ENCODE measurements at places on chromosomes 7 and 10. TPM values are rescaled to one million over a fixed set of nuclear protein-coding genes. Genes with fewer than 3 reads are reported as not detected.

The OR2A42 gene
- not detected for total RNA-seq

The MYH16 gene
- total RNA-seq, result under 0.01 TPM

The AFAP1L2 gene
- not detected for total RNA-seq

The CTNNA3 gene
- total RNA-seq, result not detected

The PVRIG gene
- not detected for total RNA-seq

The CD36 gene
- 22.8 TPM for total RNA-seq

The UCN3 gene
- not detected for total RNA-seq

- H3K27ac ChIP-seq, result no peak overlapping the region
- H3K4me3 ChIP-seq, result no peak overlapping the region
- H3K27me3 ChIP-seq, result no peaks in the 10 kb centered on the region
- H3K4me1 ChIP-seq, result peaks cover 10% of the 10 kb centered on the region
- H3K36me3 ChIP-seq, result no peaks in the 10 kb centered on the region
Measured at GRCh38 chr10:112797855-112798254, 152.2 kb upstream of the TCF7L2 start.

- no peak for DNase-seq
- H3K27me3 ChIP-seq, result peaks cover 7% of the 10 kb centered on the region
- no peak overlapping the region for H3K4me3 ChIP-seq
- H3K27ac ChIP-seq, result no peak overlapping the region
- no peaks in the 10 kb centered on the region for H3K36me3 ChIP-seq
Measured at GRCh38 chr10:49230004-49230403, 41.8 kb upstream of the TMEM273 start.

DNA sequence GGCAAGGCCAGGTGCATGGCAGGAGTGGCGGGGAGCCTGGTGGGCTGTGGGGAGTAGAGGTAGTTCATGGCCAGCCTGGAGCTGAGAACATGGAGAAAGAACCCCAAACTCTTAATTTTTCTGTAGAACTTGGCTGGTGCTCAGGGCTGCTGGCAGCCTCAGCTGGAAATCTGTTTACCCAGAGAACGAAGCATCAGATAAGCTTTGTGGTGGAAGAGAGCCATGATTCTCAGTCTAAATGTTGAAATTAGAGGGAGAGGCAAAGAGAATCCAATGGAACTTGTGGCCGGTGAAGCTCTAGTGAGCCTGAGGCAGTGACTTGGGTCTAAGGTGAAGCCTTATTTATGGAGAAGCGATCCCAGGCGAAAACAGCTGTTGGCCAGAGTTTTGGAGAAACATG, 126.4 kb downstream of the CCDC3 start:
- no peaks in the 10 kb centered on the region for H3K36me3 ChIP-seq
- no peaks in the 10 kb centered on the region for H3K4me1 ChIP-seq
- no peak for DNase-seq
- no peak overlapping the region for H3K4me3 ChIP-seq
- H3K27ac ChIP-seq, result no peak overlapping the region
- H3K27me3 ChIP-seq, result no peaks in the 10 kb centered on the region

DNA sequence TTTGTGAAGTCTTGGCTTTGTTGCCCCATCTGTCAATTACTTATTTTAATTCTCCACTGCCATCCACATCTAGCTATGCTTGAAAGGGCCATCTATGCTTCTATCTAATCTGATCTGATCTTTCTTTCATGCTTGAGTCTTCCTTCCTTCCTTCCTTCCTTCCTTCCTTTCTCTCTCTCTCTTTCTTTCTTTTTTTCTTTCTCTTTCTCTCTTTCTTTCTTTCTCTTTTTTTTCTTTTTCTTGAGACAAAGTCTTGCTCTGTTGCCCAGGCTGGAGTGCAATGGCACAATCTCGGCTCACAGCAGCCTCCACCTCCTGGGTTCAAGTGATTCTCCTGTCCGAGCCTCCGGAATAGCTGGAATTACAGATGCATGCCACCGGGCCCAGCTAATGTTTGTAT, 11.3 kb downstream of the TFR2 start:
- peak; percentile 47 for DNase-seq
- no peak overlapping the region for H3K4me3 ChIP-seq
- no peak overlapping the region for H3K27ac ChIP-seq
- H3K27me3 ChIP-seq, result peaks cover 26% of the 10 kb centered on the region

GRCh38 chr10:588246-589165, 101.0 kb downstream of the DIP2C start:
- H3K27me3 ChIP-seq, result no peaks in the 10 kb centered on the region
- H3K27ac ChIP-seq, result peak overlapping the region; percentile 38
- H3K4me1 ChIP-seq, result peaks cover 8% of the 10 kb centered on the region
- peak; percentile 93 for DNase-seq

DNA sequence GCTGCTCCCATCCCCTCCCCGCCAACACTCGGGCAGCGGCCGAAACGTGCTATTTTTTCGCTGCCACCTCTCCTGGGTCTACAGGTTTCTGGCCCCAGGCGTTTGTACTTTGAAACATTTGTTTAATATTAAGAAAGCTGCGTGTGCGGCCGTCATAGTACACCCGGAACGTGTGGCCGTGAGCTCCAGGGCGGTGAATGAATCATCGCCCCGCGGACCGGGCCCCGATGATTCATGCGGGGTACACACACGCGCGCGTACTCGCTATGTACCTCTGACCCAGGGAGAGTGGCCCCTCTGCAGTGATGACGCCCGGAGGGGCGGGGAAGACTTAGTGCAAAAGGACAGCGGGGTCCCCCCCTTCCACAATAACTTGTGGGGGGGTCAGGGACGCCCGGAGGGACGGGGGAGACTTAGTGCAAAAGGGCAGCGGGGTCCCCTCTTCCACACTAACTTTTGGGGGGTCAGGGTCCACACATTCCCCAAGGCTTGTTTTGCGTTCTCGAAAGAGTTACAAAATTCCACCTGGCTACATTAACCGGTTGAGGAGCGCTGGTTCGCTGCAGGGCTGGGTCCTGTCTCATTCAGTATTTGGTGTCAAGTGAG, 56.5 kb upstream of the PCGF5 start:
- peak; percentile 98 for DNase-seq
- H3K27ac ChIP-seq, result peak overlapping the region; percentile 79
- H3K36me3 ChIP-seq, result no peaks in the 10 kb centered on the region
- peak overlapping the region; percentile 84 for H3K4me3 ChIP-seq
- peaks cover 13% of the 10 kb centered on the region for H3K4me1 ChIP-seq

GRCh38 chr7:92244808-92245486, 767 bp downstream of the KRIT1 start:
- peak overlapping the region; percentile 95 for H3K4me3 ChIP-seq
- H3K36me3 ChIP-seq, result peaks cover 17% of the 10 kb centered on the region
- H3K4me1 ChIP-seq, result peaks cover 19% of the 10 kb centered on the region
- no peaks in the 10 kb centered on the region for H3K27me3 ChIP-seq
- no peak for DNase-seq
- peak overlapping the region; percentile 86 for H3K27ac ChIP-seq

DNA sequence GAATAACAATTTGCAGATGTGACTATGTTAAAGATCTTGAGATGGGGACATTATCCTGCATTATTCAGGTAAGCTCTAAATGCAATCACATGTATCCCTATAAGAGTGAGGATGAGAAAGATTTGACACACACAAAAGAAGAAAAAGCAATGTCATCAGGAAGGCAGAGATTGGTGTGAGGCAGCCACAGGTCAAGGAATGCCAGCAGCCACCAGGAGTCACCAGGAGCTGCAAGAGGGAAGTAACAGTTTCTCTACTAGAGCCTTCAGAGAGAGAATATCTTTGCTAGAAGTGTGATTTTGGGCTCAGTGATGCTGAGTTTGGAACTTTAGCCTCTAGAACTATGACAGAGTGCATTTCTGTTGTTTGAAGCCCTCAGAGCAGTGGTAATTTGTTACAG, 700.3 kb upstream of the SEMA3D start:
- H3K27me3 ChIP-seq, result no peaks in the 10 kb centered on the region
- DNase-seq, result no peak
- H3K4me3 ChIP-seq, result no peak overlapping the region
- H3K27ac ChIP-seq, result no peak overlapping the region
- no peaks in the 10 kb centered on the region for H3K4me1 ChIP-seq

DNA sequence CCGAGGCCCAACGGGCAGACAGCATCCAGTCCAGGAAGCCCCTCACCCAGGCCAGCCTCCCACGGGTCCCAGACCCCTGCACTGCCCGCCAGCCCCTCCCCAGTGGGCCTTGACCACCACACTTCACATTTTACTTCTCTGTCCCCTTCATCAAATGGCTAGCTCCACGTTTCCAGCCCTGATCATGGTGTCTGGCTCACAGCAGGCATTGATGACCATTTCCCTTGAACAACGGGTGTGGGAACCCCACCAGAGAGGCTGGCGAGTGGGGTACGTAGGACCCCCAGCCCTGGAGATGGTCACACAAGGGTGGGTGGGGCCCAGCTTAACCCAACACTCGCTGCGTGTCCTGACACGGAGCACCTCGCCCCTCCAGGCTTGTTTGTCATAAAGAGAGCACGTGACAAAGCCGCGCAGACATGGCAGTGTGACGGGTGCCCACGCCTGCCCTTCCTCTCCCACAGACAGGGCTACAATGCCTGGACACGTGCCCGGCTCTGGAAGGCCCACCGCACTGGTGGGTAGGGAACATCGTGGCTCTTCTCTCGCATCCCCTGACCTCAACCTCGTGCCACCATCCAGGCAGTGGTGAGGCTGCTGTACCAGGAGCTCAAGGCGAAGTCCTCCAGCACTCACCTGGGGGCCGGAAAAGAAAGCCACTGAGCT, 267.7 kb downstream of the MAD1L1 start:
- no peak for DNase-seq
- H3K4me1 ChIP-seq, result no peaks in the 10 kb centered on the region
- no peaks in the 10 kb centered on the region for H3K36me3 ChIP-seq
- no peak overlapping the region for H3K27ac ChIP-seq
- H3K27me3 ChIP-seq, result no peaks in the 10 kb centered on the region

DNA sequence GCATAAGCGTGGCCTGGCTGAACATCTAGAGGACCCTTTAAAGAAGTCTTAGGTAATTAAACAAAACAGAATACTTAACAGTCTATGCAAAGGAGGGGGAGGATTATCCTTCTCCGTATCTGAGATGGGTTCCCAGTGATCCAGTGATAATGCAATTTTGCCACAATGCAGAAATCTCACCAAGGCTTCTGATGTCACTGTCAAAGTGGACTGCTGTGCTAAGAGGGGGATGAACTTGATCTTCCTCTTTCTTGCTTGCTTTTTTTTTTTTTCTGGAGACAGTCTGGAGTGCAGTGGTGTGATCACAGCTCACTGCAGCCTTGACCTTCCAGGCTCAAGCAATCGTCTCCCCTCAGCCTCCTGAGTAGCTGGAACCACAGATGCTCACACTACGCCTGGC, 30.8 kb downstream of the GATA3 start:
- H3K27ac ChIP-seq, result no peak overlapping the region
- H3K27me3 ChIP-seq, result no peaks in the 10 kb centered on the region
- peak; percentile 32 for DNase-seq
- no peak overlapping the region for H3K4me3 ChIP-seq
- no peaks in the 10 kb centered on the region for H3K36me3 ChIP-seq

GRCh38 chr7:106737202-106737562, 76.2 kb upstream of the CCDC71L start:
- H3K27me3 ChIP-seq, result no peaks in the 10 kb centered on the region
- peak overlapping the region; percentile 62 for H3K27ac ChIP-seq
- peaks cover 11% of the 10 kb centered on the region for H3K4me1 ChIP-seq
- no peak for DNase-seq
- H3K36me3 ChIP-seq, result no peaks in the 10 kb centered on the region

- peaks cover 9% of the 10 kb centered on the region for H3K4me1 ChIP-seq
- H3K27ac ChIP-seq, result no peak overlapping the region
- DNase-seq, result no peak
- H3K36me3 ChIP-seq, result no peaks in the 10 kb centered on the region
Measured at GRCh38 chr10:88185830-88186229, 322.4 kb downstream of the PTEN start.

DNA sequence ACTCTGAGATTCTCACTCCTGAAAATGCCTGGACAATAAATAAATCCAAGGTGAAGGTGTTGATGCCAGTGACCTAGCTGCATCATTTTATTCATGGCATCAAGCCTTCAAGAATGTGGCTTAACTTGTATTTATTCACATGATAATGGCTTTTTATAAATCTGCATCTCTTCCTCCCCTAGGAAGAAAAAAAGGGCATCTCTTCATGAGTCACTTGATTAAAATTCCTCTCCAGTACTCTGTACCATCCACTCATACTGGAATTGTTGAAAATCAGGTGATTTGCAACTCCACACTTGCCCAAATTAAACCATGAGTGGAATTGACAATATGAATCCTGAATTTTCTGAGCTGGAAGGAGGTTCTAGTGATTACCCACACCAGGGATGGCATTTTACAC, 30.2 kb downstream of the PTPRE start:
- H3K4me3 ChIP-seq, result no peak overlapping the region
- H3K27me3 ChIP-seq, result no peaks in the 10 kb centered on the region
- H3K36me3 ChIP-seq, result no peaks in the 10 kb centered on the region
- H3K4me1 ChIP-seq, result peaks cover 4% of the 10 kb centered on the region
- H3K27ac ChIP-seq, result no peak overlapping the region
- DNase-seq, result no peak

- H3K4me1 ChIP-seq, result peaks cover 23% of the 10 kb centered on the region
- H3K4me3 ChIP-seq, result no peak overlapping the region
- no peaks in the 10 kb centered on the region for H3K27me3 ChIP-seq
- H3K36me3 ChIP-seq, result no peaks in the 10 kb centered on the region
- peak overlapping the region; percentile 94 for H3K27ac ChIP-seq
Measured at GRCh38 chr10:77163670-77164348, 473.8 kb downstream of the KCNMA1 start.

- no peak for DNase-seq
- H3K27ac ChIP-seq, result no peak overlapping the region
- H3K27me3 ChIP-seq, result no peaks in the 10 kb centered on the region
Measured at GRCh38 chr7:18855796-18856195, 261.6 kb downstream of the TWIST1 start.

- H3K27me3 ChIP-seq, result peaks cover 9% of the 10 kb centered on the region
- H3K4me3 ChIP-seq, result no peak within 1 kb of the TSS
- H3K4me1 ChIP-seq, result no peaks in the 10 kb centered on the region
- no peaks in the 10 kb centered on the region for H3K36me3 ChIP-seq
- no peak within 1 kb of the TSS for H3K27ac ChIP-seq
- no peak for DNase-seq
Measured at GRCh38 chr10:125775491-125776106, at the start of gene MMP21. Gene MMP21 (minus strand): TSS chr10:125775821. CDS start chr10:125775821, 0 bp downstream.

- H3K27ac ChIP-seq, result peak overlapping the region; percentile 6
- H3K4me1 ChIP-seq, result peaks cover 10% of the 10 kb centered on the region
- H3K4me3 ChIP-seq, result no peak overlapping the region
- no peak for DNase-seq
- H3K36me3 ChIP-seq, result no peaks in the 10 kb centered on the region
- H3K27me3 ChIP-seq, result no peaks in the 10 kb centered on the region
Measured at GRCh38 chr10:31656851-31657433, 271.7 kb downstream of the ARHGAP12 start.

- no peak overlapping the region for H3K4me3 ChIP-seq
- no peak overlapping the region for H3K27ac ChIP-seq
- no peak for DNase-seq
- no peaks in the 10 kb centered on the region for H3K27me3 ChIP-seq
- H3K36me3 ChIP-seq, result no peaks in the 10 kb centered on the region
- H3K4me1 ChIP-seq, result peaks cover 15% of the 10 kb centered on the region
Measured at GRCh38 chr7:106778656-106779250, 86.3 kb upstream of the PIK3CG start.

DNA sequence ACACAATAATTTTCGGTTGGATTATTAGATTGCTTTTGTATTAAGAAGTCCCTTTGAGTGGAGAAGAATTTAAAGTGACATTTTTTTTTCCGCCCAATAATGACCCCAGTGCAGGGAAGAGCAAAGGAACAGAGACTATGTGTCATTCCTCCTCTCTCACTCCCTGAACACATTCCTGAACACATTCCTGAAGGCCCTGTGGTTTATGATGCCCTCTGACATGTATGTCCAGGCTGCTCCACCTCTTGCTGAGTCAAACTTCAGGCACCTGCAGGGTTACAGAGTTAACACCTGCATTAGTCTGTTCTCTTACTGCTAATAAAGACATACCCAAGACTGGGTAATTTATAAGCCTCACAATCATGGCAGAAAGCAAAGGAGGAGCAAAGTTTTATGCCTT, 704.0 kb upstream of the LRRN3 start:
- H3K27me3 ChIP-seq, result no peaks in the 10 kb centered on the region
- no peak overlapping the region for H3K4me3 ChIP-seq
- DNase-seq, result no peak
